ENCODE measurements at places on chromosomes 6 and 20.
A peak's percentile ranks its signal among the peaks of the same experiment; 100 is the strongest.

DNA sequence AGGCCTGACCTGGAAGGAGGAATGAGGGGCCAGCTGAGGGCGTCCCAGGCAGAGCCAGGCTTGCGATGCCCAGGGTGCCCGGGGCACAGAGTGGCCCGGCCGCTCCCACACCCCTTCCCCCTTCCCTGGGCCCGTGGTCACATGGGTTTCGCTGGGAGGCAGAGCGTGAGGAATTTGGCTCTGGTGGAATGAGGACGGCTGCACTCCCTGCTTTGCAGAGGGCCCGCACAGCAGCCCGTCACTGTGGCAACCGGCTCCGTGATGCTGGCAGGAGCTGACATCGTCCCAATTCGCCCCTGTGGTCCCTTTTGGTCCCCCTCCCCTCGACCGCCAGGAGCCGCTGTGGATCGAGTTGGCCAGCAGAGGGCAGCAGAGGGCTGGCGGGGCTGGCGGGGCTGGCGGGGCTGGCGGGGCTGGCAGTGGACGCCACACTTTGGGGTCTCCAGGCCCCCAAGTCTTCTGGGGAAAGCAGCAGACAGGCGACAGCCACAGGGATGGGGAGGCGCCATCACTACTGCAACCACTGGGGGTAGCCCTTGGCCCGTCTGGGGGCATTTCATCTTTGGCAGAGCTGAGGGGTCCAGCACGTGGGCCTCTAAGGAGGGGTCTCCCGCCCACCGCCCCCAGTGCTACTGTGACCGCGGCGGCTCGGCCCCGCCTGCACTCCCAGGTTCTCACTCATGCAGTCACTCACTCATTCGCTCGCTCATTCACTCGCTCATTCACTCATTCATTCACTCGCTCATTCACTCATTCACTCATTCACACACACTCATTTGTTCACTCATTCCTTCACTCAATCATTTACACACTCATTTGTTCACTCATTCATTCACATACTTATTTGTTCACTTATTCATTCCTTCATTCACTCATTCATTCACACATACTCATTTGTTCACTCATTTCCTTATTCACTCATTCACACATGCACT is 49.7 kb upstream of the BHLHE23 start:
- DNase-seq, result peak; percentile 6

DNA sequence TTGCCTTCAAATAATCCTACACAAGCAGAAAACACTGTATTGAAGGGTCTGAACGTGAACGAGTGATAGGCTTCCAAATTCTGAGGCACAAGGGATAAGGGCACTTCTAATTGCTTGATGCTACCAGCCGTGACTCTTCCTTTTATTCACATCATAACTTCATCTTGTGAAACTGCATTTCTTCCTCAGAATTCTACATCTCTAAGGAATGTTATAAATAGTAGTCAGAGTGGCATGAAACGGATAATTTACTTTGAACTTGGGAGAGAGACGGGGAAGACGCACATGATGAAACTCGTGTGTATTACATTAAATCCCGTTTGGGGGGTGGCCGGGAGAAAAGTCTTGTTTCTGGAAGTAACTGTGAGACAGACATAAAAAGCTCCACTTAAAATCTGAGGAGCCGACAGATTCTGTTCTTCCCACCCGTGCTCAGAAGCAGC is 754 bp downstream of the HDDC2 start:
- peak; percentile 58 for DNase-seq

GRCh38 chr20:53943522-53944291 is 126.7 kb downstream of the BCAS1 start:
- DNase-seq, result no peak

- DNase-seq, result peak; percentile 9
These were observed 76.6 kb upstream of the HSF2 start for GRCh38 chr6:122322824-122323223.

DNA sequence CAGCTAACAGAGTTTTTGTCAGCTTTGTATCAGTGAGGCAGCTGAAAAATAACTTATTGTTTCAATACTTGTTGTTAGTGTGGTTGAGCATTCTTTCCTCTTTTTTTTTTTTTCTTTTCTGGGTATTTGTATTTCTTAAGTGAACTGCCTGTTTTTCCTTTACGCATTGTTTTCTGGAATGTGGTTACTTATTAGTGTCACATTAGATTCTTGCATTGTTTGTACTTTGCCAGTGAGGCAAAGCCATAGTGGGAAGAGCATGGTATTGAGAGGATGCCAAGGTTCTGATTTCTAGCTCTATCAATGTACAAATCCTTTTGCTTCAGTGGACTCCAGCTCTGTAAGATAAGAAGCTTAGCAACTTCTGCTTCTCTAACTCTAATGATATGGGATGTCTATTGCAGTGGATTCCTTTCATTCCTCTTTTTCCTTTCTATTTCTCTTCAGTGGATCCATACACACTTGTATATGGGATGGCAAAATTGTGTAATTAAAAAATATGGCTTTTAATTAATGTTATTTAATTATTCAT is 3.9 kb downstream of the CDKAL1 start:
- DNase-seq, result no peak

GRCh38 chr6:40509716-40510260 is 77.4 kb downstream of the LRFN2 start:
- DNase-seq, result no peak

- no peak for DNase-seq
These were observed 5.6 kb downstream of the FBXO9 start for GRCh38 chr6:53070806-53071205.

- DNase-seq, result no peak
These were observed 13.0 kb upstream of the SNHG17 start for GRCh38 chr20:38447931-38448675.

DNA sequence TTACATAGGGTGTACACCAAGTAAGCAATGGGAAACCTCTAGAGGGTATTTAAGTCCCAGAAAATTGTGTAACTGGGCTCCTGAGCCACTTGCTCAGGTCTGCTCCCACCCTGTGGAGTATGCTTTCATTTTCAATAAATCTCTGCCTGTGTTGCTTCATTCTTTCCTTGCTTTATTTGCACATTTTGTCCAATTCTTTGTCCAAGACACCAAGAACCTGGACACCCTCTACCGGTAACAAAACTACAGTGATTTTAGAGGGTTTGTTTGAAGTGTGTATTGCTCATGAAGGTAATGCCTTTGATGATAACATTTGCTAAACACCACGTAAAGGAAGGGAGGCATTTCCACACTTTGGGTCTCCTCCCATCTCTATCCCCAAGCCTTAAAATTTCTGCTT is 46.2 kb downstream of the MYB start:
- DNase-seq, result no peak

DNA sequence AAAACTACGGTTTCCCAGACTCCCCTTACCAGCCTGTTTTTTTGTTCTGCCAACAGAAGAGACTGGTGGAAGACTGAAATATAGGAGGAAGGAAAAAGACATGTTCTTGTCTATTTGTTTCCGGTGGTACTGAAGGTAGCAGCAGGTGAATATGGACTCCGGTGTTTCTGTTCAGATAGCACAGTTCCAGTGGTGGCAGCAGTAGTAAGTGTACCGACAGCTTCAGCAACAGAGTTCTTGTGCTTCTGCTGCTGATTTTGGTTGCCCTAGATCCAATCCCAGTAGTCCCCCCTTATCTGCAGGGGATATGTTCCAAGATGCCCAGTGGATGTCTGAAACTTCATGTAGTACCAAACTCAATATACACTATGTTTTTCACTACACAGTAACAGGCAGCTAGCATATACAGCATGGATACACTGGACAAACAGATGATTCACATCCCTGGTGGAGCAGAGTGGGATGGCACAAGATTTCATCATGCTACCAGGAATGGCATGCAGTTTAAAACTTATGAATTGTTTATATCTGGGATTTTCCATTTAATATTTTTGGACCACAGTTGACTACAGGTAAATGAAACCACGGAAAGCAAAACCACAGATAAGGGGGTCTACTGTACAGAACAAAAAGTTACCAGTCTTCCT is 301.8 kb downstream of the BTBD9 start:
- peak; percentile 89 for DNase-seq

- peak; percentile 65 for DNase-seq
These were observed 94.5 kb downstream of the RFPL4B start for GRCh38 chr6:112441607-112442006.

Data from fibroblast of lung (primary cell).